ENCODE measurements at places on chromosomes 6 and 20.

DNA sequence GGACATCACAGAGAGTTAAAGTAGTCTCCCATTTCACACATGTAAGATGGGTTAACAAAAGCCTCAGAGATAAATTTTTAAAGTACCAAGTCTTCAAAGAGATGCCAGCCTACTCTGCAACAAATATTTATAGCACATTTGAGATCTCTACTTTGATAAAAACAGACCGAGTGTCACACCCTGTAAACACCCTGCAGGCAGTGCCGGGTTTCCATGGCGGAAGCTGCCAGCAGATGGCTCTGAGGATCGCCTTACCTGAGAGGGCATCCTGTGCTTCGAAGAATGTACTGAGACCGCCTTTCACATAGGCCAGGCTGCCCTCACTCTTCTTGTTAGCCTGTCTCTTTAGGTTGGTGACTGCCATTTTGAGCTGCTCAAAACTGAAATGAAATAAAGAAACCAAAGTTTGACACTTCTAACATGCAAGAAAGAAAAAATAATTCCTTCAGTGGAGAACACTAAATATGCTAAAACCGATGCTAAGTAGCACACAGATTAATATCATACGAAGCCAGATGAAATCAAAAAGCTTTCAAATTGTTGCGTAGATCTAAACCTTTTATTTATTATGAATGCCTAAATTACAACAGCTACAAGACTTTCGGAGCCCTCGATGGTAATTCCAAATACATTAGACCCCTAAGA lies 39.3 kb downstream of the HUS1B start:
- DNase-seq: no peak

DNA sequence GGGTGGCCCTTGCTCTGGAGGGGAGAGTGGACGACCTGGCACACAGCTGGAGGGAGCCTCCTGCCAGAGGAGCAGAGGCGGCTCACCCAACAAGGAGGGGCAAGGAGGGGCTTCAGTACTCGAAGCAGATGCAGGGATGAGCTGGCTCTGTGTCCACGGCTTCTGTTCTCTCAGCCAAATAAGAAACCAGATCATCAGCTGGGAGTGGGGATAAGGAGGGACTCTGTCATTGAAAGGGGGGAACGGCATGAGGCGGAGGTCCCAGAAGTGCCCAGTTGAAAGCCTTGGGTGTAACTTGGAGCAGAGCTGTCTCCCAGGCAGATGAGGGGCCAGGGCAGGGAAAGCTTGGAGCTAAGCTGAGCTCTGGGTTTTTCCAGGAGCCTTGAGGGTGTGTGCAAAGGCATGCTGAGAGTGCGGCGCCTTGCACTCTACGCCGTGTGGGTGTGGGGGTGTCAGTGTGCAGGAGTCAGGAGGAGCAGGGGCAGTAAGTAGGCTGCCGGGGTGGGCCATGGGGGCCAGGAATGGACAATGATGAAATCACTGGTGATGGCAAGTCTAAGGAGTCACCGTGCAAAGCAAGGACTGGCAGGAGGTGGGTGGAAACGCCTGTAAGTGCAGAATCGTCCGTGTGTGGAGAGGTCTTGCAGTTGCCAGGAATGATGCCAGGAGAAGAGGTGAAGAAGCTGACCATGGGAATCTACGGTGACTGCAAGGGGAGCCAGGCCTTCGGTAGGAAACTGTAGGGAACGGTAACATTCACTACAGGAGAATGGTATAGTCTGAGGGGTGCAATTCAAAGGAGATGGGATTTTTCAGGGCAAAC lies 85.4 kb upstream of the FOXQ1 start:
- DNase-seq: no peak

DNA sequence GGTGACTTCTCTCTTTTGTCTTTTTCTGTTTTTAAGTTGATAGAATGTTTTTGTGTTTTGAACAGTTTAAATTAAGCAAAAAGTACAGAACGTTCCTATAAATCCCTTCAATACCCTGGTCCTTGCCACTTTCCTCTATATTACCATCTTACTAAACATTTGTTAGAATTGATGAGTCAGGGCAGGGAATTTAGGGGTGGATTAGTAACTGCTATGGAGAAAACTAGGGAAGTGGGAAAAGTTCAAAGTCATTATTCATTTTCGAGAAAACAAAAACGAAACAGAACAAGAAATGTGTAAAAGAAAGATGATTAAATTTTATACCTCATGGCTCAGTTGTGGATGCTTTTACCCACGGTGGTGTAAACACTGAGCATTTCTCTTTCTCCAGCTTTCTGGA lies 240.4 kb upstream of the SULF2 start:
- DNase-seq: no peak

DNA sequence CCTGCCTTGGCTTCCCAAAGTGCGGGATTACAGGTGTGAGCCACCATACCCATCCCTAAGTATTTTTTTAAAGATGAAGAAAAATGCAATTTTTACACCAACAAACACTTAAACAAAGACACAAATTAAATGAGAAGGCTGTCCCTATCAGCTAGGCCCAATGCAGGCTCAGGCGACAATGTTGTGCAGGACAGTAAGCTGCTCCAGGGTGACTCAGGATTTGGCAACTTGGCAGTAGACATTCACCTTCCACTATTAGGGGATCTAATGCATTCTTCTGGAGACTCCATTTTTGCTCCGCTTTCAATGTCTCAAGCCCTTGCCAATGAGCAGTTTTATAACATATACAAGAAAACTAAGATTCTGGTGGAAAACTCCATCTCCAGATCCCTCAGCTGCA lies 19.7 kb downstream of the NDRG3 start:
- DNase-seq: no peak

DNA sequence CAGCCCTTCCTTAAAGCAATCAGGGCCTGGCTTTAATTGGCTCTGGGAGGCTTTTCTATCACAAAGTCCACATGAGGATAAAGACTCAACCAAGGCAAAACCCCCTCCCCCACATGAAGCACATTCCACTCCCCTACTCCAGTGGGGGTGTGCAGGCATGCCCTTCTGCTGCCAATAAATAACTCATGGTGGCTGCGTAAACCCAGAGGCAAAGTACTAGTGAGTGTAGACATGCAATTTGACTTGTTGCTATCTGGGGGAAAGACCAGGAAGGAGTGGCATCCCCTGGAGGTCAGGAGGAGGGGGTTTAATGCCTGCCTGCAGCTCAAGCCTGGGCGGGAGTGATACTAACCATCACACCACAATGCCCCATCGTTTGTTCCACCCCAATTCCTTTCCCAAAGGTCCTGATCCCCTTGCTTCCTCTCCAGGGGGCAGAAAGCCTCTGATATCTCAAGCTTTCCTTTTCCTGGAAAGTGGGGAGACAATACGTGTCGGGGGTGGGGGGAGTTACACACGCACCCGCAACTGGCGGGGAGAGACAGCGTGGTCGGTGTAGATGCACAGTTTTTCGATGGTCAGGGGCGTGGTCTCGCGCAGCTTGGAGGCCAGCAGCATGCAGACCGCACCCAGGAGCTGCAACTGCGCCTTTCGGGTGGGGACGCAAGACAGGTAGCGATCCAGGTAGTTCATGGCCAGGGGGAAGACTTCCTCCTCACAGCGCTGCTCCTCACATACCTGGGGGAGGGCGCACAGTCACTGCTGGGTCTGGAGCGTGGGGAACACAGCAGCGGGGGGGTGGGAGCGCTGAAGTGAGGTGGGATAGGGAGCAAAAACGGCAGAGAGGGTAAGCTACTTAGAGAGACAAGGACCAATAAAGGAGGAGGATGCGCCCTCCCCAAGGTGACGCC lies 1.5 kb downstream of the CCND3 start:
- DNase-seq: no peak

DNA sequence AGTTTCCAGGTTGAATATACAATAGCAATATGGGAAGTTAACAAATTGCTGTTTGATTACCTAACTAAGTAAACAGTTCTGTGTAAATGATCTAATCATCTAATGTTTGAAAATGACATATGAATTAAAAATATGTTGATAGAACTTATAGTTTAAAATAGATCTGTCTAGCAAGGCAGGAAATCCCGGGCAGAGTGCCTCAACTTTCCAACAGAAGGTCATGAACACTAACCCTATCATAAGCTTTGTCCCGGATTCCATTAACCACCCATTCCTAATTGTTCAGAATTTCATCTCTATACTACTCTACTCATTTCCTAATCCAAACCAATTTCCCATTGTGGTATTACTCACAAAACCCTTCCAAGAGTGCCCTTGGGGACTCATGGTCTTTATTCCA lies 10.2 kb downstream of the TAAR1 start:
- no peak for DNase-seq

DNA sequence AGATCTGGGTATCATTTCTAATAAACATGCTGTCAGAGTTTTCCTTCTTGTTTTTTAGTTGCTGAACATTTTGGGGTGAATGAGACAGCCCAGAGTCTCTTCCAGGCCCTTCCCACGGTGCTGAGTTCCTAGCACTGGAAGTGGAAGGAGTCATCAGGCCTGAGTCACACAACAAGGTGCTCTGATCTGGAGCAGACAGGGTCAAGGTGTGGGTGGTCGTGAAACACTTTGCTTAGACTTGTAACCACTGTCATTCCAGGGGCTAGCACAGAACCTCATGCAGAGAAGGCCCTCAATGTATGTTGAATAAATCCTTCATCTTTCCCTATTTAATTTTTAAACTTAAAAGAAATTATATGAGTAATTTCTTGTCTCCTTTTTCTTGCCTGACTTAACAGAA lies 60.6 kb downstream of the TXLNB start:
- DNase-seq: no peak

DNA sequence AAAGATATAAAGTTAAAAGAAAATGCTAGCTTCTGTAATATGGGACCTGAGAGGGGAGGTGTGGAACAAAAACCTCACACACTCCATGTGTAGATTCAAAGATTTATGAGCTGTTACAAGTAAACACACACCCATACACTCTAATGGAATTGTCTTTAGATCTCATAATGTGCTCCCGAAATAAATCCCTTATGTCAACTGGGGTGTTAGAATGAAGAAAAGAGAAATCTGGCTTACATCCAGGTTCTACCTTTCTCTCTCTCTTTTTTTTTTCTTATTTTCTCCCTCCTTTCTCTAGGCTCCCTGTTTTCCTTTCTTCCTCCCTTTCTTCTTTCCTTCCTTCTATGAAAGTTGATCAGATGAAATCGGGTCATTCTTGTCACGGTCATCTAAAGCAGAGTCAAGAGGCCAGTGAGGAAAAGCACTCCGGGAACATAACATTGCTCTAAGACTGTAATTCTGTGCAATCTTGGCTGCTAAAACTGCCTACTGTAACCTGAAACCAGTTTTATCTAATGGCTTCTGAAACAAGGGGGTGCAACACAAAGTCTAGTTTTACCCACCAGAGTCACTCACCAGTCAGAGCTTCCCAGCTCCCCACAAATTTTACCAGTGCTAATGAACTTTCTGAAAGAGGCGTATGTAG lies 68.3 kb upstream of the BTBD3 start:
- no peak for DNase-seq

- DNase-seq: no peak
Observed at GRCh38 chr6:125732398-125732797, 17.0 kb upstream of the HEY2 start.

DNA sequence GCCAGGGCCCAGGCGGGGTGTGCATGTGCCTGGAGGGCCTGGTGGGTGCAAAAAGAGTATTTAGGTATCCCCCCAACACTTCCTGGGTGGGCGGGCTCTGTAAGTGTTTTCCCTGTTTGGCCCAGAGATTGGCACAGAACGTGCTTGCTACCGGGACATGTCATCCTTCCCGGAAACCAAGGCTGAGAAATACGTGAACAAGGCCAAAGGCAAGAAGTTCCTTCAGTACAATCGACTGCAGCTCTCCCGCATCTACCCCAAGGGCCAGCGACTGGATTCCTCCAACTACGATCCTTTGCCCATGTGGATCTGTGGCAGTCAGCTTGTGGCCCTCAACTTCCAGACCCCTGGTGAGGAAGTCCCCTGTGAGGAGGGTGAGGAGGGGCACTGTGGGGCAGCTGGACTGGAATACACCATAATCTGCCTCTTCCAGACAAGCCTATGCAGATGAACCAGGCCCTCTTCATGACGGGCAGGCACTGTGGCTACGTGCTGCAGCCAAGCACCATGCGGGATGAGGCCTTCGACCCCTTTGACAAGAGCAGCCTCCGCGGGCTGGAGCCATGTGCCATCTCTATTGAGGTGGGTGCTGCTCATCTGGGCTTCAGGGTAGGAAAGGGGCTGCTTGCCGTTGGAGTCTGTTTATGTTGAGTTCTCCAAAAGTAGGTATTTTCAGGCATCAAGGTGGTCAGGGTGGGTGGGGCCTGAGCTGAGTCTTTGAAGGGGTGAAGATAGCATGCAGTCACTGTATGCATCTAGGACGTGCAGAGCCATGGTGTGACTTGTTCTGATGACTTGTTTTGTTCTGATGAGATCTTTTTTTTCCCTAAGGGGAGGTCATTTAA lies 35.2 kb downstream of the PLCG1 start:
- DNase-seq: no peak

DNA sequence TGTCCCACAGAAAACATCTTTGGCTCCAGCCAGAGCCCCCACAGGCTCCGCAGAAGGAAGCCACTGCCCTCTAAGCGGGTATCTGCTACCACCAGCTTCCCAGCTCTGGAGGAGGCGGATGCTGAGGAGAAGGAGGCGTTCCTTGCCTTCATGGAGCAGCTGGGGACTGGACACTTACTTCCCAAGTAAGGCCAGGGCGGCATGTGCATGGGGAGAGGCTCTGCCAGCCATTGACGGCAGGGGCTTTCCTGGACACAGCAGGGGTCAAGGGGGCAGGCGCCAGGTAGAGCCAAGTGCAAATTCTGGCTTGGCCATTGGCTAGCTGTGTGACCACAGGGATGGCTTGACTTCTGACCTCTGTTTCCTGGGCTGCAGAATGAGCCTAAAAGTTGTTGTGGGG lies 17.8 kb downstream of the RAB44 start:
- no peak for DNase-seq

- DNase-seq: no peak
Observed at GRCh38 chr20:63007646-63008488, 1.1 kb upstream of the BHLHE23 start.

GRCh38 chr6:136108361-136108945 lies 141.7 kb downstream of the MTFR2 start:
- DNase-seq: no peak

- no peak for DNase-seq
Observed at GRCh38 chr6:108578595-108579327, 18.0 kb downstream of the FOXO3 start.

- no peak for DNase-seq
Observed at GRCh38 chr6:170208182-170208601, 82.7 kb downstream of the DLL1 start.

- DNase-seq: no peak
Observed at GRCh38 chr6:46113370-46113769, 16.4 kb upstream of the ENPP4 start.

GRCh38 chr6:45001663-45002062 lies 326.5 kb upstream of the RUNX2 start:
- no peak for DNase-seq
